ENCODE measurements at places on chromosomes 2 and 18.

- peak; percentile 68 for DNase-seq
Measured at GRCh38 chr2:143088388-143088787, 40.8 kb upstream of the ARHGAP15 start.

- no peak for DNase-seq
Measured at GRCh38 chr2:6139142-6139541, 447.0 kb downstream of the SOX11 start.

- DNase-seq: no peak
Measured at GRCh38 chr2:235576337-235576910, 82.6 kb downstream of the AGAP1 start.

DNA sequence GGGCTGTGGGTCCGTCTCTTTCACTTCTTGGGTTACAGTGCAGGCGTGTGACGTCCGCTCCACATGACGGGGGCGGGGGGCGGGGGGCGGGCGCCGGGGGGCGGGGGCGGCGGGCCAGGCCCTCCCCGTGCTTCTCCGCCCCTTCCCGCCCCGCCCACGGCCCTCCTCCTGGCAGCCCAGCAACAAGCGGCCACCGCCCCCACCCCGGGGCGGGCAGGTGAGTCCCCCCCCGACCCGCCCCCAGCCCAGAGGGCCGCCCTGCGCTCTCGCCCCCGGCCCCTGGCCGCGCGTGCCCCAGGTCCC, 3.6 kb downstream of the ZNF516 start:
- DNase-seq: peak; percentile 65

- peak; percentile 52 for DNase-seq
Measured at GRCh38 chr2:102116630-102117471, 25.7 kb upstream of the IL1R1 start.

DNA sequence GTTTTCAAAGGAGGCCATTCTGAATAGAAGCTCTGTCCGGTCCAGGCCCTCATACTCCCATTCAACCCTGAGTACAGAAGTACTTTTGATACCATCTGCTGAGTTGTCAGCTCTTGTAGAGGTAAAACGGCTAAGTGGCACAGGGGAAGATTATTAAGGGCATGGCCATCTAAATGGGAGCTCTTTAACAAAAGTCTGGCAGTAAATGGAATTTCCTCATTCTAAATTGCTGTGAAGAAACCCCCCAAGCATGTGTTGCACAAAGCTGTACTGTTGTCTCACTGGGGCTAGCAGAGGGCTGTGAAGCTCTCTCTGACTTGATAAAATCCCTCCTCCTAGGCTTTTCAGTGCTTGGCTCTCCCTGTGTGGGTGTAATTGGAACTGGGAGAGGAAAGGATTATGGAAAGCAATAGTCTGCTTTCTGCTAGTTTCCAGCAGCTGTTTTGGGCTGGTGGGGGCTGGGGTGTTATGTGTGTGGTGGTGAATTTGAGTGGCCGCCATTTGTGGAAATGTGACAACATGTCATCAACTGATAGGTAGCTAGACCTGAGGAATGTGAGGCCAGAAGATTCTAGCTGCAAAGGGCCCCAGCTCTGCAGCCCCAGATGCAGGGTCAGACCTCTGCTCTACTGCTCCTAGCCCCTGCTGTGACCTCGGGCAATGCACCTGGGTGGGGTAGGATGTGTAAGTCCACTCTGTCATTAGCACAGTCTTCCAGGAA, 65.1 kb downstream of the MAP4K4 start:
- DNase-seq: peak; percentile 48

- DNase-seq: no peak
Measured at GRCh38 chr2:42949125-42949524, 156.7 kb upstream of the HAAO start.

DNA sequence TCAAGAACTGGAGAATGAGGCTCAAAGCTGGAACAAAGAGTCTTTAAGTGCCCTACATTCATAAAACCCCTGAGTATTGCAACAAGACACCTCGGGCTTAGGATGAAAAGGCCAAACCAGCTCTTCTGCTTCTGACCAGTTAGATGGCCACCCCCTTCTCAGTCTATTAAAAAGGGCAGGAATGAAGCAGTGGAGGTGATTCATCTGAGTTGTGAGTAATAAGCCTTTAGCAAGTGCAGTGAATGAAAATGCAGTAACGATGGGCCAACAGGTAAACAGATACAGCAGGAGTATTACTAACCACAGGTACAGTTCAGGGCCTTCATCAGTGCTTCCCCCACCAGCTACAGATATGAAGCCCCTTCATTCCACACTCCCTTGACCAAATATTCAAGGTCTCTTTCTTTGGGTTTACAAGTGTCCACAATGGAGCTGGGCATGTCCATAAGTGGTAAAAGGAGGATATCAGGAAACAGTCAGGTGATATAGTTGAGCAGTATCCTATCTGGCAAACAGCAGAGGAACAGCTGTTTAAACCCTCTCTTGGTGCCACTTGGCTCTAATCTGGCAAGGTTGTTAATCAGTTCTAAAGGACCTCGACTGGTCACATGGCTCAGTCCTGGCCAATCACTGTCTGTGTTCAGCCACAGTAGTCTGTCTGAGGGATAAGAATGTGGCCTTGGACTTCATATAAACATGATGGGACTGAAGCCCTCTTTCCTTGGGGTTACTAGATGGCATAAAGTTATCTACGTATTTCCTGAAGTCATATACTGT, 17.8 kb downstream of the SERPINB13 start:
- no peak for DNase-seq

- DNase-seq: no peak
Measured at GRCh38 chr2:232341739-232342126, 36.8 kb upstream of the ALPP start.

GRCh38 chr2:147141930-147142329, 702.9 kb upstream of the ACVR2A start:
- no peak for DNase-seq

- DNase-seq: no peak
Measured at GRCh38 chr2:240615820-240616547, 9.3 kb upstream of the GPR35 start.

DNA sequence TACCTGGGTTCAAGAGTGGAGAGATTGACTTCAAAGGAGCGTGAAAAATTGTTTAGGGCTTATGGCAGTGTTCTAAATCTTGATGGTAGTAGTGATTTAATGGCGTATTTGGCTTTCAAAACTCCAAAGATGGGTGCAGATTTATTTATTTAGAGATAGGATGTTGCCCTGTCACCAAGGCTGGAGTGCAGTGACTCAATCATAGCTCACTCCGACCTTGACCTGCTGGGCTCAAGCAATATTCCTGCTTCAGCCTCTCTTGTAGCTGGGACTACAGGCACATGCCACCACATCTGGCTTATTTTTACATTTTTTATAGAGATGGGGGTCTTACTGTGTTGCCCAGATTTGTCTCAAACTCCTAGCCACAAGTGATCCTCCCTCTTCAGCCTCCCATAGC, 52.5 kb downstream of the FAM117B start:
- DNase-seq: no peak

DNA sequence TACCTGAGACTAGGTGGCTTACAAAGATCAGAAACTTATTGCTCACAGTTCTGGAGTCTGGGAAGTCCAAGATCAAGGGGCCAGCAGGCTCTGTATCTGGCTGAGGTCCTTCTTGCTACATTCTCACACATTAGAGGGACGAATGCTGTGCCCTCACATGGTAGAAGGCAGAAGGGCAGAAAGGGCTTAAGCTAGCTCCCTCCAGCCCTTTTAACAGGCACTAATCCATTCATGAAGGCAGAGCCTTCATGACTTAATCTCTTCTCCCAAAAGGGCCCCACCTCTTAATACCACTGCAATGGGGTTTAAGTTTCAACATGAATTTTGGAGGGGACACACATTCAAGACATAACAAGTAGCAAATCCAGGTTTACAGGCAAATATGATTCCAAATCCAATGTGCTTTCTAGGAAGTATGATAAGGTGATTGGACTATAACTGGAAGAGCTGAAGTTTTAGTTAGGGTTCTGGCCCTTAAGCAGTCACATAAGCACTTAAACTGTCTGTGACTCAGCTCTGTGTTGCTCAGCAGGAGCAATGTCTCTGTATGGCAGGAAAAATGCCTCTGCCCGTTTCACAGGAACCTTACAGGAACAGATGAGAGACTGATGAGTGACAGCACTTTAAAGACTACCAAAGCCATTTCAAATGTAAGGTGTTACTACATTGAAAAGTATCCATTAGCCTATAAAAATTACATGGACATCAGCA, 119.6 kb upstream of the PTPRM start:
- no peak for DNase-seq

DNA sequence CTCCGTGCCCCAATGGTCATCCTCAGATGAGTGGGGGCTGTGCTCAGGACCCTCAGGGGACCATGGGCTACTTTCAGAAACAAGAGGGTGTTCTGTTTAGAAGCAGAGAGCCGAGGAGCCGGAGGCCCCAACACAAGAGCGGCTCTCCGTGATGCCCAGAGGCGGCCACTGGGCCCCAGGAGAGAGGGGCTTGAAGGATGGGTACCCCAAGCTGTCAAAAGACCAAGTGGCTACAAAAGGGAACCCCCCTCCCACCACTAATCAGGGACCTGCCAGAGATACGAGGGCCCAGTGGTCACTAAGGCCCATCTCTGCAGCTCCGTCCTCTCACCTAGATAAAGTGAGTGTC, 93.6 kb downstream of the HDAC4 start:
- no peak for DNase-seq

DNA sequence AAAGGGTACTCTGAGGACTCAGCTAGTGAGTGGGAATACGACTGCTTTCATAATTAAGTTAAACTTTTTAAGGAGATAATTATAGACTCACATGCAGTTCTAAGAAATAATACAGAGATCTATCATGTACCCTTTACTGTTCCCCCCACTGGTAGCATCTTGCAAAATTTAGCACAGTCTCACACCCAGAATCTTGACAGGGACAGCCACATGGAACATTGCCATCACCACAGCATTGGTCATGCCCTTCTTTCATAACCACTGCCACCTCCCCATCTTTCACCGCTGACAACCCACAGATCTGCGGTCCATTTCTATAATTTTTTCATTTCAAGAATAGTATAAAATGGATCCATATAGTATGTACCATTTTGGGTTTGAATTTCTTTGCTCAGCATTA, 37.8 kb downstream of the ARHGEF4 start:
- no peak for DNase-seq

DNA sequence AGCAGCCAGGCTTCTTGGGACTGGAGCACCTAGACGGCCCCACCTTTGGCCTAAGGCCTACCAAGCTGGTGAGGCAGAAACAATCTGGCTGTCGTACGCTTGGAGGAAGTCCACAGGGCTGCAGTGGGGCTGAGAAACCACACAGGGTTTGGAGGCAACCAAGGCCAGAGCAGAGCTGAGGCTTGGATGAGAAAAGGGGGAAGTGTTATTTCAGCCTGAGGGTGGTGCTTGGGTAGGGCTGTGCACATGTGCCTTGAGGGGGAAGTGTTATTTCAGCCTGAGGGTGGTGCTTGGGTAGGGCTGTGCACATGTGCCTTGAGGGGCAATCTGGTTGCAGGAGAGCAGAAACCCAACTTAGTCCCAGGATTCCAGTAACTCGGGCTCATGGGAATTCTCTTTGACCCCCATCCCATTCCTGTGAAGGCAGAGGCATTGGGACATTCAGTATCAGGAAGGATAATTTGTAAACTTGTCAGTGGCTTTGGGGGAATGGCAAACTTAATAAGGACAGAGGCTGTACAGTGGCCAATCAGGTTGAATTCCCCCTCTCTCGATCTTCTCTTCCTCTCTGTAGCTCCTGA, 971 bp upstream of the FBXO41 start:
- peak; percentile 73 for DNase-seq

DNA sequence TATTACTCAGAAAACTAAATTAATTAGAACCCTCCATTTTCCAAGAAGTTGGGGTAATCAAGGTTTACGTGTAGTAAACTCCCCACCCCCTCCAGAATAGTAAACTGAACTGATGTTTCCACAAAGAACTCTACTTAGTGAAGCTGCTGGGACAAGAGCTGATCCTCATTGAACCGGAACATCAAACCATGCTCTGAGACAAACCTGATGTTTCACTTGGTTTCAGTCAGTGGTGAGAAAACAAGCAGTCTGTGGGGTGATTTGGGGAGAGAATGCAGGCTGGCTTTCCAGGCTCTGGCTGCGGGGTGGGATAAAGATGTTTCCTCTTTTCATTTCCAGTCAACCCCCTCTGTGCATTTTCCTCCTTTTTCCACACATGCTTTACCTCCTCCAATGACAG, 38.2 kb downstream of the CELF4 start:
- DNase-seq: no peak

- DNase-seq: no peak
Measured at GRCh38 chr2:46045888-46046287, 251.3 kb upstream of the EPAS1 start.

DNA sequence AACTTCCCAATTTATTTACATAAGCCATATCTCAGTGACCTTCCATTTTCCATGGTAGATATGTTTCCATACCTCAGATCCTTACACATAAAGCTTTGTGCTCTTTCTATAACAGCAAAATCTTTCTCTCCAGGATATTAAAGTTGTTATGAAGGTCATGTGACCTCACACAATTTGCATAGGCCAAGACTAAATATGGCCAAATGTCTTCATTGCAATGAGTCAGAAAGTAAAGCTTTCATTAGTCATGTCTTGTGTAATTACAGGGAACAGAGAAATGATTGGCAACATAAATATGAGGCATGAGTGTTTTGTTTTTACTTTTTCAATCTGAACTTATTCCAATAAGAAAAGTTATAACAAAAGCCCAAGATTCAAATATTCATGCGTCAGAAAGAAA, 243.5 kb downstream of the ASXL3 start:
- no peak for DNase-seq

- no peak for DNase-seq
Measured at GRCh38 chr2:32671885-32672533, 44.2 kb downstream of the TTC27 start.

GRCh38 chr18:62925031-62925688, 209.8 kb downstream of the PHLPP1 start:
- DNase-seq: no peak

DNA sequence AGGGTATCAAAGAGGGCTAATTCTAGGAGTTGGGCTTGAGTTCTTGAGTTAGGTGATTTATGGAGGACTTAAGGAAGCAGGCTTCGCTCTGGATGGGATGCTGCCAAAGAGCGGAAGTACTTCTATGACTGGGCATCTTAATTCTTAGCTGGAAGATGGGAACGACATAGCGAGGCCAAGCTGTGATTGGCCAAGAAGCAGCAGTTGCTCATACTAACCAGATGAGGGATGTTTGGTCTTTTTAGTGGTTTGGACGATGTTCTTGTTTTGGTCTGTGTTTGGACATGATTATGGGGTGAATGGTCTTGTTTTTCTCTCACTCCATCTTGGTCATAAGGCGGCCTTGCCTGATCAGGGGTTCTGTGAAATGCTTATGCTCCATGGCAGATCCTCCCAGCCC, 133.7 kb downstream of the MSH2 start:
- no peak for DNase-seq
